NCI-H1436 treated with DMSO at 0.1 percent for 48 hours (cell line): ENCODE measurements at places on chromosomes 3 and 15.

DNA sequence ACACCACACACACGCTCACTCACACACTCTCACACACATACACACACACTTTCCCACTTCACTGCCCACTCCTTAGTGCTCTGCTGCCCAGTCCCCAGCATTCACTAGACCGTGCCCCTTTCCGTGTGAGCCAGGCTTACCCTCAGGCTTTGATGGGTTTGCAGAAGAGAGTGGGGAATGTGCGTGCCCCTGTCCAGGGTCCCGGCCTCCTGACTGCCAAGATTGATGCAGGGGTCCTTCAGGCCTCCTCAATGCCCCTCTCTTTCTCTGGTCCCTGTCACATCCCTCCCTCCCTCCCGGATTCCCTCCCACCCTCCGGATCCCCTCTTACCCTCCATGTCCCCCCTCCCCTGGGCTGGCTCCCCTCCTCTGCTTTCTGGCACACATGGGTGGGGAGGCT lies 27.9 kb upstream of the KIF23 start:
- DNase-seq, result no peak

DNA sequence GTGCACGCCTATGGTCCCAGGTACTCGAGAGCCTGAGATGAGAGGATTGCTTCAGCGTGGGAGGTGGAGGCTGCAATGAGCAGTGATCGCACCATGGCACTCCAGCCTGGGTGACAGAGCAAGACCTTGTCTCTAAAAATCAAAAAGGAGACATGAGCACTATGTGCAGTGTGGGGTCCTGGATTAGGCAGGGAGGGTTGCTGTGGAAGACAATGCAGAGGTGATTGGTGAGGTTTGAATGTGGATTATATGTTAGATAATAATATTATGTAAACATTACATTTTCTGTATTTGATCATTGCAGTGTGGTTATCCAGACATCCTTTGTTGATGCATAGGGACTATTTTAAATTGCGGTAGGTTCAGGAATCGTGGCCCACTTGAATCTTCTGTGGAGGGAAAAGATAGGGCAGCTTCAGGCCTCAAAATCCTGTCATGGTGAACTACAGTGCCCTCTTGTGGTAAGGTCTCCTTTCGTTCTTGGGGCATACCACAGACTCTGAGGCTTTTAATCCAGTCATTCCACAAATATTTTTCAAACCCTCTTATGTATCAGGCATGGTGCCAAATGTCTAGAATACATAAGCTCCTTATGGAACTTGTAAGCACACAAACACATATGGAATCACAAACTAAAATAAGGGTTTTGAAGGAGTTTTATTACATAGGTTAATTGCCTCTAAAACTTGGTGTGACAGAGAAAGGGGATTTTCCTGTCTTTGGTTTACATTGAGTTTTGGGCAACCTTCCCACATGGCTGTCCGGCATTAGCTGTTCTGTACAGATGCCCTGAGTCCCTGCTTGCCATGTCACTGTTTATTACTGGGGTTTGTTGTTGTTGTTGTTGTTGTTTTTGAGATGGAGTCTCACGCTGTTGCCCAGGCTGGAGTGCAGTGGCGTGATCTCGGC lies 37.7 kb downstream of the GPD1L start:
- peak; percentile 2 for DNase-seq

DNA sequence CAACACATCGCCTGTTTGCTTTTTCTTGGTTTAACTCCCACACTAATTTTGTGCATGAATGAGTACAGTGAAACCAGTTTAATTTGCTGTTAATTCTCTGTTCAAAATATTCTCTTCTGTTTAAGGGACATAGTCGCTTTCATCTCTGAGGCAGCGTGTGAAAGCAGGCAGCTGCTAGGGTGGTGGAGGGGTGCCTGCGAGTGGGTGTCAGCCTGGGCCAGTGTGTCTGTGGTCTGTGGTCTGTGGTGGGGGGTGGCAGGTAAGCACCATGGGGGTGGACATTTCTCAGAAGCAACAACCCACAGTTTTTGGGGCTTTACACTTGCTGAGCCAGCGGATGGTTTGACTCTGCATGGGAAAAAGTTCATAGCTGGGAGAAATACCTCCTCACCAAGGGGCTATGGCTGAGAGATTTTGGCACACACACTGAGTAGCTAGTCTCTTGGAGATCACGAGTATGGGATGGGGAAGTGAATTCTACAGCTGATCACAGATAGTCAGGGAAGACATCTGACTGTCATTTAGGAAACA lies 109.2 kb downstream of the EPHB1 start:
- DNase-seq, result no peak

- DNase-seq, result no peak
Measured at GRCh38 chr3:3860235-3860634, 61.0 kb downstream of the LRRN1 start.

DNA sequence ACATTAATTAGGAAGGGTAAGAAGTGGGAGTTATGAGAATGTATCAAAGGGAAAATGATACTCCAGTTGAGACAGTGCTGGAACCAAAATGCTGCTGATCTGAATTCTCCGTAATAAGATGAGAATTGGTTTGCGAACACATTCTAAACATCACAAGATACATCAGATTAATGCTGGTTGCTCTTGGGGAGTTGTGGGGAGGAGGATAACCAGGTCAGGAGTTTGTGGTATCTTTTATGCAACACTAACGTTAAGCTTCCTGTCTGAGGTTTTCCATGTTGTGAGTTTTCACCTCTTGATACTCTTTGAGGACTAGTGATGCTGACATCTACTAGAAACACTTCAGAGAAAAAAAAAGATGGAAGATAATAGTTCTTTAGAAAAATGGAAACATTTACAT lies 47.2 kb downstream of the PPARG start:
- no peak for DNase-seq

GRCh38 chr15:96670389-96670788 lies 339.9 kb downstream of the NR2F2 start:
- DNase-seq, result no peak

- DNase-seq, result no peak
Measured at GRCh38 chr3:65406470-65406869, 632.2 kb downstream of the MAGI1 start.

DNA sequence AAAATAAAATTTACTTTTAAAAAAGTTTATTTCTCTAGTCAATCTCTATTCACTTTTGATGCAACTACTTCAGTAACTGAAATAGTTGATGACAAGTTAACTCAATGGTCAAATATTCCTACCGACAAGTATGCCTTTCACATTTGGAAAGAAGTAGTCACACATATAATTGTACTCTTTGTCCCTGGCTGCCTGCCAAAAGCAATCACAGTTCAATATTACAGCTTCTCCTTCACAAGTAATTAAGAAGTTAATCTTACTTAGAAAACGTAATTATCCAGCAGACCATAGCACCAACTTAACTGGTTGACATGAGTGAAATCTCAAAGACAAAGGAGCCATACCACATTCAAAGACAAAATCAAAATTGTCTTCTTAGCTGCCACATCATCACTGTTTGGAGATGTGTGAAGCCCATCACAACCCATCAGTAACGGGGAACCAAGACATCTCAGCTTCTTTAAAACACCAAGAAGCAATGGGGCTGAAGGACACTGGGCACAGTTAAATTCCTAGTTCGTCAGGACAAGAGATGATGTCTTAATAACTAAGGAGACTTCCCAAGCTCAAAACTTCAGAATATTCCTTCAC lies 86.1 kb downstream of the PLCH1 start:
- DNase-seq, result no peak

DNA sequence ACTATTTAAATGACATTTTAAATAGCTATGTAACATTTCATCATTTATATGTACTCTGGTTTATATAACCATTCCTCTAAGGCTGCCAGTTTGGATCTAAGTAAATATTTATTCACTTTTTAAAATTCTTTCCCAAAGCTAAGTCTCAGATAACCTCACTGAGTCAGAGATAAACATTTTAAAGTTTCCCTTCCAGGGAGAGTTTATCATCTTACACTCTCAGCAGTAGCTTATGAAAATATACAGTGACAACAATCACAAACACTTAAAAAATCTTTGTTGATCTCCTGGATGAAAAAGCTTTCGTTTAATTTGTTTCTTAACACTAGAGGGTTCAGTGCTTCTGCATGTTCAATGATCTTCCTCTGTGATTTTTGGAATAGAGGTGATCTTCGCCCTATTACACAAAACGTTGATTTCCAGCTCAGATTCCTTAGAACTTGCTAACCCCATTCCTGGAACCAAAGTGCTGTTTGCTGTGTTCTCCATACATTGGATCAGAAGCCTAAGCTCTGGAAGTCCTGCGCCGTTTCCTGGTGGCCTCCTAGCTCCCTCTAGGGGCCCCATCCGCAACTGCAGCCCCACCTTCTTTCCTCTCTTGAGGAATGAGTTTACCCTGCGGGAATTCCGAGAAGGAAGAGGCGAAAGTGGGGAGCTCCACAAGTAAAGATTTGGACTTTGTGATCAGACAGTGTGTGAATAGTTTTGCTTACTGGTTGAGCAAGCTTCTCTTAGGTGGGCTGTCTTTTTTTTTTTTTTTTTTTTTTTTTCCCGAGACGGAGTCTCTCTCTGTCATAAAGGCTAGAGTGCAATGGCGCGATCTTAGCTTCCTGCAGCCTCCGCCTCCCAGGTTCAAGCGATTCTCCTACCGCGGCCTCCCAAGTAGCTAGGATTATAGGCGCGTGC lies 29.3 kb upstream of the SACM1L start:
- DNase-seq, result no peak

- DNase-seq, result no peak
Measured at GRCh38 chr3:33134026-33134625, 20.3 kb downstream of the CRTAP start.
